DMS79 (cell line): ENCODE measurements at places on chromosomes 13 and 19.

- no peak for DNase-seq
Observed at GRCh38 chr19:39671739-39672363, 16.1 kb downstream of the LGALS16 start.

DNA sequence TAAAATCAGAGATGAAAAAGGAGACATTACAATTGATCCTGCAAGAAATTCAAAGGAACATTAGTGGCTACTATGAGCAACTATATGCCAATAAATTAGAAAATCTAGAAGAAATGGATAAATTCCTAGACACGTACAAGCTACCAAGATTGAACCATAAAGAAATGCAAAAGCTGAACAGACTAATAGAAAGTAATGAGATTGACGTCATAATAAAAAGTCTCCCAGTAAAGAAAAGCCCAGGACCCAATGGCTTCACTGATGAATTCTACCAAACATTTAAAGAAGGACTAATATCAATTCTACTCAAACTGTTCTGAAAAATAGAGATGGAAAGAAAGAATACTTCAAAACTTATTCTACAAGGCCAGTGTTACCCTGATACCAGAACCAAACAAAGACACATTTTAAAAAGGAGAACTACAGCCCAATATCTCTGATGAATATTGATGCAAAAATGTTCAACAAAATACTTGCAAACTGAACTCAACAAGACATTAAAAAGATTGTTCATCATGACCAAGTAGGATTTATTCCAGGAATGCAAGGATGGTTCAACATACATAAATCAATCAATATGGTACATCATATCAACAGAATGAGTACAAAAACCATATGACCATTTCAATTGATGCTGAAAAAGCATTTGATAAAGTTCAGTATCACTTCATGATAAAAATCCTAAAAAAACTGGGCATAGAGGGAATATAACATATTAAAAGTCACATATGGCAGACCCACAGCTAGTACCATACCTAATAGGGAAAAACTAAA, 35.8 kb downstream of the UQCRFS1 start:
- DNase-seq: no peak

GRCh38 chr13:33931397-33932311, 113.7 kb downstream of the RFC3 start:
- no peak for DNase-seq

- DNase-seq: no peak
Observed at GRCh38 chr19:51055866-51056265, 9.0 kb downstream of the KLK13 start.

- DNase-seq: no peak
Observed at GRCh38 chr19:10271543-10272086, 695 bp downstream of the ICAM1 start.
